ENCODE measurements at places on chromosomes 16 and 17. TPM values are rescaled to one million over a fixed set of nuclear protein-coding genes. Genes with fewer than 3 reads are reported as not detected.

LCAT gene
- 7.3 TPM for total RNA-seq

ZDHHC1 gene
- total RNA-seq, result 9.1 TPM

HS3ST6 gene
- total RNA-seq, result not detected

KRT28 gene
- not detected for total RNA-seq

TBC1D3K gene
- total RNA-seq, result not detected

CCL16 gene
- total RNA-seq, result not detected

KRTAP9-4 gene
- not detected for total RNA-seq

KCTD2 gene
- total RNA-seq, result 26.9 TPM

CA7 gene
- total RNA-seq, result not detected

NPIPA3 gene
- total RNA-seq, result 0.22 TPM

POLR3K gene
- total RNA-seq, result 1.8 TPM

TLCD1 gene
- total RNA-seq, result 4.6 TPM

ADAD2 gene
- not detected for total RNA-seq

CDRT15L2 gene
- total RNA-seq, result not detected

VWA3A gene
- 0.43 TPM for total RNA-seq

MYH13 gene
- total RNA-seq, result not detected

UNC45B gene
- not detected for total RNA-seq

CLEC18C gene
- total RNA-seq, result 0.13 TPM

LCMT1 gene
- 32.5 TPM for total RNA-seq

FOXJ1 gene
- total RNA-seq, result not detected

TMEM238L gene
- not detected for total RNA-seq

NPIPA8 gene
- not detected for total RNA-seq

Measured in articular chondrocyte of knee joint (primary cell).